ENCODE measurements at places on chromosomes 5 and 9.

GRCh38 chr5:178241231-178241663 lies 8.6 kb upstream of the PHYKPL start:
- DNase-seq = no peak

GRCh38 chr5:90223756-90224155 lies 185.8 kb downstream of the CETN3 start:
- no peak for DNase-seq

GRCh38 chr9:35844628-35845270 lies 15.7 kb downstream of the TMEM8B start:
- no peak for DNase-seq

- no peak for DNase-seq
Measured at GRCh38 chr5:52013523-52013922, 630.3 kb downstream of the ISL1 start.

DNA sequence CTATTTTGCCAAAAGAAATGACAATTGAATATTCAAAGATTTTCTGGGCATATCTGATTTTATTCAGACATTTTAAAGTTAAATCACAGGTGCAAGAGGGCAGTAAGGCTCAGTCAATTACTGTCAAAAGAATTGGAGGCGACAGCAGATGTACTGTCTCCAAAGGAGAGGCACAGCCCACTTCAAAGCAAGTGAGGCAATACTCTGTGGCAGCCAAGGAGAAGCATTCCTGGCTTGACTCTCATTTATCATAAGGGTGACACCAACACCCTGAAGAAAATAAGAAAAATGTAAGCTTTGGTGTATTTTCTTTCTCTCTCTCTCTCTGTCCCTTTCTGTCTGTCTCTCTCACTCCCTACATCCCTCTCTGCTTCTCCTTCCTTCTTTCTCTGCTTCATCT lies 93.3 kb downstream of the SVEP1 start:
- DNase-seq = no peak

DNA sequence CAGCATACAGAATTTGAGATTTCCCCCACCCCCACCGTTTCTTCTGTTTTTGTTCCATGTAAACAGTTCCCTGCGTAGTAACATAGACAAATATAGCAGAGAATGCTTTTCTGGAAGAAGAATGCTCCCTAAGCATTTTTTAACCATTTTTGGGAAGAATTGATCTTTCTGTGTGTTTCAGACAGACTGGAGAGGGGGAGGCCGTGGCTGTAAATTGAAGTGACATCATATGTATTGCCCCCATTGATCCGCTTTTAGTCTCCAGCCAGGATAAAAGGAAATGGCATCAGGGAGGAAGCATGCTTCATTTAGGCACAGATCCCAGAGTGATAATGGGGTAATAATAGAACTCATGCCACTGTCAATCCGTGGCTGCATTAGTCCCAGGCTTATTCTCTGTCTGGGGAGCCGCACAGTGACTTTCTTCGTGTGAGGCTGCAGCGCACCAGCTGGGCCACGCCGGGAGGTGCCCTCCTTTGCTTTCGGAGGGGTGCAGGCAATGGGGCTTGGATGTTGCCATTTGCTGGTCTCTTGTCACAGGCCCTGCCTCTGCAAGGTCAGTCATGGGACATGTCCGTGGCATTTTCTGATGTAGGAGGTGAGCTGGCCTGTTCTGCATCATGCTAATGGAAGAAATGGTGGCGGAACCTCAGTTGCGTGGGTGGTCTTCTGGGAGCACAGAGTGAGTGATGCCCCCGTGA lies 261.5 kb downstream of the FANCC start:
- no peak for DNase-seq

GRCh38 chr5:981456-981855 lies 27.1 kb upstream of the NKD2 start:
- no peak for DNase-seq

DNA sequence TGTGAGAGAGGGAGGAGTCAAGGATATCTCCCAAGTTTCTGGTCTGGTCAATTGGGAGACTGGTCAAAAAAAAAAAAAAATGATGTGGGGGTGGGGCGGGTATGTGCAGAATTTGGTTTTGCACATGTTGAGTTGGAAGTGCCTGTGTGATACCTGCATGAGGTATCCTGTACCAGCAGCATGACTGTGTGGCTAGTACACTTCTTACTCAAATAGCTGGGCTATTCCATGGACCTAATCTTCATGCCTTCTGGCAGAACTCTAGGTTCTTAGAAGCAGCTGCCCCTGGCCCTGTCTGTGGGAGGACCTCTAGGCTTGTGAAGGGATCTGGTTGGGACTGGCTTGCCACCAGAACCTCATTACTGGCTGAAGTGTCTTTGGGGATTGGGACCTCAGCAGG lies 93.5 kb downstream of the RALGPS1 start:
- no peak for DNase-seq

- DNase-seq = no peak
Measured at GRCh38 chr5:107058803-107059202, 611.9 kb downstream of the EFNA5 start.

- DNase-seq = no peak
Measured at GRCh38 chr9:16594787-16595186, 275.7 kb downstream of the BNC2 start.

DNA sequence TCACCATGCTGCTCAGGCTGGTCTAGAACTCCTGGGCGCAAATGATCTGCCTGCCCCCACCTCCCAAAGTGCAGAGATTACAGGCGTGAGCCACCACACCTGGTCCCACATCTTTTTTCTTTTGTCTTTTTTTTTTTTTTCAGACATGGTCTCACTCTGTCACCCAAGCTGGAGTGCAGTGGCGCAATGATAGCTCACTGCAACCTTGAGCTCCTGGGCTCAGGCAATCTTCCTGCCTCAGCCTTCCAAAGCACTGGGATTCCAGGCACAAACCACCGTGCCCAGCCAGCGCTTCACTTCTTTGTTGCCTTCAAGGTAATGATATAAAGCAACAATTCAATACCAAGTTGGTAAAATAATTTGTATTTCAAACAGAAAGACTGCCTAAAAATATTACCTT lies 78.8 kb downstream of the USP20 start:
- no peak for DNase-seq

GRCh38 chr5:98588215-98588614 lies 185.2 kb upstream of the RGMB start:
- DNase-seq = no peak

DNA sequence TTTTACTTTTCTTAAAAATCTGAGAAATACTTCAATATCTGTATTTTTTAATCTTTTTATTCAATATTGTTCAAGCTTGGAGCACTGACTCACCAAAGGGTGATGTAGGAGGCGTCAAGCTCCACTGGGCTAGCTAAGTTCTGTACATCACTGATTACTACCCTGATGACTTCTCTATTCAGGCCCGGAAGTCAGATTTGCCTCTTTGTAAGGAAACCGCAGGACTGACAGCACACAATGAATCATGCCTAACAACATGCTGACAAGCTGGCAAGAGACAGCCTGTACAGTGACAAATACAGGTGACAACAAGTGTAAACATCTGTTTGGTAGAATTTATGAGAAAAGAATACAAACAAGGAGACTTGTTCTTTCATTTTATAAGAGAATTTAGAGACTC lies 627.9 kb upstream of the RORB start:
- DNase-seq = no peak

- no peak for DNase-seq
Measured at GRCh38 chr9:88991066-88992034, at the start of gene S1PR3. TSS of gene S1PR3 (plus strand) at chr9:88991468. CDS start at chr9:89001201, 9,733 bp downstream.

DNA sequence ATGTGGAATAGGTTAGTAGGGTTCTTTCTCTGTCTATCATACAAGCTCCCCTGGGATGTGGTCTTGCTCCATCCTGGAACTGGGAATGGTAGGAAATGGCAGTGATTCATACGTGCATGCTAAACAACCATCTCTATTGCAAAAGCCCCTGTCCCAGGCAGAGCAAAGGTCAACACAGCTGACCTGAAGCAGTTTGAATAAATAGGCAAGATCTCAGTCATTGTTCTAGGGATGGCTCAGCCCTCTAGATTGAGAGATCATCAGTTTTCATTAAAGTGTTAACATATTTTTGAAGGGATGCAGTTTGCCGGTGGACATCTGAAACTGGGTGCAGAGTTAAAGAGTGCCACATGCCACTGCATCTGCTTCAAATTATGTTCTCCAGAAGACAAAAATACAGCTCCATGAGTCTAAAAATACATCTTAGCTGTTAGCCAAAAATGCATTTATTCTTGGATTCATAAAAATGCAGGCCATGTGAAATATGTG lies 224.1 kb downstream of the ESM1 start:
- DNase-seq = no peak

DNA sequence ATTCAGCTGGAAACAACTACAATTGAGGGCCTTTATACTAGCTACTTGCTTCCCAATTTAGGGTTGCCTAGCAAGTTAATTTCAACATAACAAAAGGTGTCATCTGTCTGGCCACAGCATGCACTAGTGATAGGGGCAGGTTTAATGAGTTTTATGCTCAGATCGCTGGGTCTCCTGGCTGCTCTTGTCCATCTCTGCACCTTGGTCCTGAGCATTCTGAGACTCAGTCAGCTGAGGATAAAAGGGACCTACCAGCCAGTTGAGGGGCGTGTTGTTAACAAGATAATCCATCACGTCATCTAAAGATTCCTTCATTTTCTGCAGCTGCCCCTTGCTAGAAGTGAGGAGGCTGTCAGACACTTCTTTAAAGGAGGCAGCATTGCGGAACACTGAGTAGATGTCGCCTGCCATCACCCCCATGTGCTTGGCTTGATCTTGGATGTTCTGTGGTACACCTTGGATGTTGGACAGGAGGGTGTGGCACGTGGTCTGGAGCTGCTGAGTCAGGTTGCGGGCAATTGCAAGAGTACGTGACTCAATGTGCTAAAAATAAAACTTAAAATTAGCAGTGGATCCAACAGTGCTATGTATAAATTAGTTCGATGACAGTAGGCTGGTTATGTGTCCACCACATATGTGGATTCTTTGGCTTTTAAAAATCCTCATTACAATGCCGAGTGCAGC lies 11.0 kb downstream of the PLIN2 start:
- no peak for DNase-seq

- no peak for DNase-seq
Measured at GRCh38 chr9:94622087-94622800, 17.1 kb downstream of the FBP1 start.

DNA sequence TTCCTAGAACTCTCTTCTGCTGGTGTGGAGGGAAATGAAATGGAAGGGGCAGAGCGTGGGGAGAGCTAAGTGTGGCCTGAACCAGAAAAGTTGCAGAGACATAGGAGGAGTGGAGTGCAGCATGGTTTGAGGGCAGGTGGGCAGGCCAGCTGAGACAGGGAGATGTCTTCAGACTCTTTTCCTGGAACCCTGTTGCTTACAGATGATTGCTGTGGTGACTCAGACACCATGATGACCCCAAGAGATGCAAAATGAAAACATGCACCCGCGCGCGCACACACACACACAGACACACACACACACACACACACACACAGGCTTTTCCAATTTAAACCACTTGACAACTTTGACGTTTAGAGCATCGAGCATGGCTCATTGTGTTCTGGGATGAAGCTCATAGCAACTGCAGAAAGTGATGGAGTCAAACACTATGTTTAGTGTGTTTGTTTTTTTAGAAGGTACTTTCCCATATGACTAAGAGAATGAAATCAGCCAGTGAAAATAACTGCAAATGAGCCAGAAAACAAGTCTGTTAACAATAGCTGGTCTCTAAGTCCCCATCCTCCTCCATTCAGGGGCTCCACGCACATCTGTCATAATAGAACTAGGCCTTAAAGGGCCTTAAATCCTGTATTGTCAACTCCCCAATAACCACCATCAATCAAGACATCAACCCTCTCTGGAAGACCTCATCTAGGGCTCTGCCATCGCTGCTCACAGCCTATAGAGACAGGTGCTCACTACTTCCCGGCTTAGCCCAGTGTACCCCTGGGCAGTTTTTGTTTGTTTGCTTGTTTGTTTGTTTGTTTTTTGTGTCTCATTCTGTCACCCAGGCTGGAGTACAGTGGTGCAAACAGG lies 9.6 kb downstream of the TMOD1 start:
- no peak for DNase-seq

- no peak for DNase-seq
Measured at GRCh38 chr5:135234666-135235401, 164.2 kb downstream of the MACROH2A1 start.

GRCh38 chr5:24633715-24634325 lies 11.0 kb downstream of the CDH10 start:
- DNase-seq = no peak

DNA sequence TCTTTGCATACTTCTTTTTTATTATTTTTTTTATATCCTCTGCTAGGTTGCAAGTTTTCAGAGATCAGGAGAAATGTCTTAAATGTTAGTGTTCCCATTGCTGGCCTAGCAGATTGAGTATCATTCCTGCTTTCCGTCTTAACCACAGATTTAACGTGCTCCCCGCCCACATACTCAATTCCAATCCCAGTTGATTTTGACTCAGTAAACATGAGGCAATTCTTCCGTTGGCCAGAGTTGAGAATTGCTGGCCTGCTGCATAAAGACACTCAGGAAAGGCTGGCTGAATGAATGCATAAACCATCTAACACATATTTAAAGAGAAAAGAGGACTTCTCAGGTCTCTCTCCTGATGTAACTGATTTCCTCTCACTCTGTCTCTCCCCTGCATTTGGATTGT lies 46.8 kb upstream of the PLPP6 start:
- DNase-seq = no peak

DNA sequence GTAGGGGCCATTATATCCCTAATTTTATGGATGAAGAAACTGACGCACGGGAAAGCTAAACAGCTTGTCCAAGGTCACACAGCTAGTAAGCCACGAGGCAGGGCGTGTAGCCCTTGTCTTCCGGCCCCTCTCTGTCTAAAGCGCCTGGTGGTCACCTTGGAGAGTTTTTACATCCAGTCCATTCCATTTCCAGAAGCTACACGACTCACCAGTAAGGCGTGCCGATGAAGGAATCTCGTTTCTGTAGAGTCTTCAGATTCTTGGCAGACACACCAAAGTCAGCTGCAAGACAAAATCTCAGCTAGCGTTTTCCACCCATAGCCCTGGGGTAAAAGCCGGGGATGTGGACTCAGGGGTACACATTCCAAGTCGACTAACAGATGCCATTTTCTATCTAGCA lies 80.5 kb downstream of the STK10 start:
- no peak for DNase-seq

- DNase-seq = no peak
Measured at GRCh38 chr9:15824310-15824709, 271.5 kb downstream of the CCDC171 start.

DNA sequence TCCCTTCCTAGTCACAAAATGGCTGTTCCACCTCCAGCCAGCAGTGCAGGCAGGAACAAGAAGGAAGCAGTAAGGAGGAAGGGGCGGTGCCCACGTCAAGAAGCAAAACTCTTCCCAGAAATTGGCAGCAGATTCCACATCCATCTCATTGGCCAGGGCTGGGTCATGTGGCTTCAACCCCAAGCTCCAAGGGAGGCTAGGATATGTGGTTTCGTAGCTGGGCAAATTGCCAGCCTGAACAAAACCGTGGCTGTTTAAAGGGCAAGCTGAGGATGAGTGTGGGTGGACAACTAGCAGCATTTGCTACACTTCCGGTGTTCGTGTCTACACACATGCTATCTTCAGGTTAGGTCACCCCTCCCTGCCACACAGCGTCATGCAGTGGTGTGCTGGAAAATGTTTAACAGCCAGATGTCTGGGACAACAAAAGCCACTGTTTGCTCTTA lies 92.1 kb upstream of the MAP1B start:
- no peak for DNase-seq

GRCh38 chr9:110187126-110187525 lies 20.8 kb downstream of the C9orf152 start:
- no peak for DNase-seq

GRCh38 chr5:102295534-102296177 lies 428 bp downstream of the SLCO4C1 start:
- DNase-seq = no peak

Data from stimulated activated CD8-positive, alpha-beta memory T cell treated with anti-CD3 and anti-CD28 coated beads, Interleukin-15, amount 100 ng/mL, for 1 hour (primary cell).